Activated T-cell treated with anti-CD3 and anti-CD28 coated beads for 4 hours (primary cell): ENCODE measurements at places on chromosomes 5 and 9.

GRCh38 chr5:87661784-87662566, 249.2 kb upstream of the CCNH start:
- DNase-seq: no peak

- DNase-seq: no peak
Observed at GRCh38 chr9:111840442-111840841, 45.7 kb upstream of the SHOC1 start.

GRCh38 chr5:151896031-151896691, 28.5 kb downstream of the GLRA1 start:
- no peak for DNase-seq

DNA sequence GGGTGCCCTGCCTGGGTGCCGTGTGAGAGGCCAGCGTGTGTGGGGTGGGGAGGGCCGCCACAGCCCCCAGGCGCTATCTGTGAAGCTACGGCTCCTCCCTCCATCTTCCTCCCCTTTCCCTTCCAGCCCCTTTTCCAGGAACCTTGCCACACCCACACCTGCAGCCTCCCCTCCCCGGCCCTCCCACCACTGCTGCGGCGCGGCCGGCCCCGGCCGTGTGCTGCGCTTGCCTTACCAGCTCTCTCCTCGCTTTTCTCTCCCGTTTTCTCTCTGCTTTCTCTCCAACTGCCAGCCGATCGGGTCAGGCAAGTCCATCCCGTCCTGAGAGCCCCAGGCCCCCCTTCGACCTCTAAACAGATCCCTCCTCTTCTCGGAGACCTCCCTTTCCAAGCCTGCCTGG, 21.4 kb downstream of the GOLGA2 start:
- no peak for DNase-seq

GRCh38 chr9:13675638-13676000, 396.1 kb upstream of the MPDZ start:
- DNase-seq: no peak

GRCh38 chr9:134965851-134966250, 48.1 kb upstream of the FCN1 start:
- DNase-seq: no peak
